GM12878 (cell line): ENCODE measurements at places on chromosomes 2 and 18. TPM values are rescaled to one million over a fixed set of nuclear protein-coding genes. Genes with fewer than 3 reads are reported as not detected.

DNA sequence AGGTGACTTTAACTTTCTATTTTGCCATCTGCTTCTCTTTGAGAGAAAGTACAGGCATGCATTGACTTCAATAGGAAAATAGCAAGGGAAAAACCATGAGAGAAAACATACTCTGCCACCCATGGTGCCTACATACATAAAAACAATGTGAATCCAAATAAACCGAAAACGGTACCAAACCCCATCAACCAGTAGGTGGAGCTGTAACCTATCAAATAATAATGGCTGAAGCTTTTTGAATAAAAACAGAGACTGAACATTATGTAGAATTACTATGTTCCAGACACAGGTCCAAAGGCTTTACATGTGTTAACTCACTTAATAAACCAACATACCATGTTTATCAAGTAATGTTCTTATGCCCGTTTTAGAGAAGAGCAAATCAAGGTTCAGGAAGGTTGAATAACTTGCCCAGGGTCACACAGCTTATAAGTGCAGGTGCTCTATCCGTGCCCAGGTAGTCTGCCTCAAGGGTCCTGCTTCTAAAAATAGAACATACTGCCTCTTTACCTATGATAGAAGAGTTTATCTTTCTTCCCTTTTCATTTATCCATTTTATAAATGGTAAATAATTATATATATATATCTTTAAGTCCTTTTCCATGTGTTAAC, 293.9 kb upstream of the SYT4 start:
- DNase-seq, result no peak

GRCh38 chr2:201668402-201668910, 25.2 kb upstream of the TMEM237 start:
- no peak for DNase-seq

GRCh38 chr2:25115902-25116301, 52.5 kb downstream of the POMC start:
- DNase-seq, result no peak

GRCh38 chr18:50982802-50983179, 15.0 kb downstream of the ELAC1 start:
- no peak for DNase-seq

DNA sequence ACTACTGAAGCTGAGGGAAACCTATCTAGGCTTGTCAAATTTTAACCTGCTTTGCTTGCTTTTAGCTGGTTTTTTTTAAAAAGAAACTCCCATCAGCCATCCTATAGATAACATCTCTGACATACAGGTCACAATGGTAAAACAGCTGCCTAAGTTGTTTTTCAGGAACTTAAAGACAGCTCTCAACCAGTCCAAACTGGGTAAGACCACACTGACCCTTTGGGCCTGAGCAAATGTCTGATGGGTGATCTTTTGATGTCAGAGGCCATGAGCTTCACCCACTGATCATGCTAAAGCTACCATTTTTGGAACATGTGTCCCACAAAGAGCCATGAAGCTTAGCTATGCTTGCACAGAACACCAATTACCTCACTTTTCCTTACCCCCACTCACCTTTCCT, 50.0 kb upstream of the TANC1 start:
- no peak for DNase-seq

GRCh38 chr2:196322973-196323810, 151.8 kb upstream of the STK17B start:
- no peak for DNase-seq

GRCh38 chr2:119053700-119054436, 104.7 kb downstream of the C1QL2 start:
- DNase-seq, result no peak

DNA sequence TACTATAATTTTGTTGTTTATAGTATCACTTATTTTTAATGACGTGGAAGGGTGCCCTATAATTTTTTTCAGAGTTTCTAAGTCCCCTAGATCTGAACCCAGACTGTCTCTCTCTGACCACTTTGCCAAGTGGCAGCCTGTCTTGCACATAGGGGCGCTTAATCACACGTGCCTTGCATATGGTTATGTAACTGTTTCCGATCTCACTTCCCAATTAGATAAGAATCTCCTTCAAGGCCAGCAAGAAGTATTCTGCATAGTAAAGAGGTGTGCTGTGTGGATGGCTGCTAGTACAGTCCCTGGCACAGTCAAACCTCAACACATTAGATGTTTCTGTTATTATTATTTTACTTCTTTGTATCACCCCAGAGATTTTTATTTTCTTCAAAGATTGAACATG, 197.8 kb upstream of the SIX2 start:
- DNase-seq, result no peak

GRCh38 chr2:73594251-73594650, 48.0 kb downstream of the NAT8 start:
- no peak for DNase-seq

DNA sequence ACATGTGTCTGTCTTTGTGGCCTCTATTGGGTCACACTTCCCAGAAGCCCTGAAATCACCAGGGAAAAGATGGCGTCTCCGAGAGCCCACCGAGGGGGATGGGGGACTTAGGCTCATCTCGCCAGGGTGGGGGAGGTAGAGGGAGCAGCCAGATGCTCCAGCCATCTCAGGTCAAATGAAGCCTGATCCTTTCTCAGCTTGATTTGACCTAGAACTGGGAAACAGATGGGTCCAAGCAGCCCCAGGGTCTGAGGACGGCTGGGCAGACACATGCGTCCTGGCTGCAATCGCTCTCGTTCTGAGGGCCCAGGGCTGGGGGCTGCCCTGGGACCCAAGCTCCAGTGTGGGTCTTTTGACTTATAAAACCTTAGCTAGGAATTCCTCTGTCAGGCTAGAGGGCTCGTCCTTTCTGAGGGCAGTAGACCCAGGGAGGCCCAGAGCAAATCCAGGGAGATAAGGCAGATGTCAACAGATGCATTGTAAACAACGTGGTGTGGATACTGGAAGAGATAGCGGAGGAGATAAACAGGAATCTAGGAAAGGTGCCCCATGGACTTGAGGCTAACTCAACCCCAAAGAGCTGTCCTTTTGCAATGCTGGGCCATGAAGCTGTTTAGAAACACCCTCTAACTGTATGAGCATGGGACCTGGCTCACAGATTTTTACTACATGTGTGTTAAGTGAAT, 127.7 kb downstream of the MYCN start:
- no peak for DNase-seq

GRCh38 chr2:31654241-31654640, 73.5 kb upstream of the SRD5A2 start:
- no peak for DNase-seq

GRCh38 chr2:150432312-150432625, 55.2 kb downstream of the RND3 start:
- DNase-seq, result no peak

GRCh38 chr18:28831476-28831875, 654.5 kb upstream of the CDH2 start:
- DNase-seq, result no peak

GRCh38 chr2:120934574-120935338, 199.1 kb downstream of the GLI2 start:
- DNase-seq, result no peak

- DNase-seq, result no peak
Measured at GRCh38 chr2:191951832-191952231, 104.9 kb upstream of the CAVIN2 start.

DNA sequence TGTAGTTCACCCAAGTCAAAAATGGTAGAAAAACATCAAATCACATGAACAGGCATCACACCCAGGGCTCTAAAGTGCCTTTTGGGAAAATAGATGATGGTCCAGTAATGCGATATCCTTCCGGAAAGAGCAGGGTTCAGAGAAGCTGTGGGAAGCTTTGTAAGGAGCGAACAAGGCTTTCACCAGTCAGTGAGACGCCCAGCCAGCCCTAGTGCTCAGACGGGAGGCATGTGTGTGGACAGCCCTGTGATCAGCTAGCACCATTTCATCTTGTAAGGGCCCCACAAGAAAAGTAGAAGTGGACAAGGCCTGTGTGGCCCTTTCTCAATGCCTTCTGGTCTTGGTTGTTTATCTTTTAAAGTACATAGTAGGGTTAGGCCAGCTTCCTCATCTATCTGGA, 76.1 kb downstream of the SMIM21 start:
- DNase-seq, result no peak

IMPA2 gene
- total RNA-seq, result 15.1 and 16.3 TPM in 2 replicates

WDR54 gene
- 64.8 and 66.0 TPM in 2 replicates for total RNA-seq

NT5C1B gene
- not detected in 2 replicates for total RNA-seq

ARHGEF33 gene
- 0.08 TPM in 1 of 2 replicates, not detected in the other for total RNA-seq

UGT1A3 gene
- not detected in 2 replicates for total RNA-seq

ASB18 gene
- not detected in 2 replicates for total RNA-seq

SEMA4F gene
- 3.0 and 3.6 TPM in 2 replicates for total RNA-seq

RNF103 gene
- total RNA-seq, result 10.6 and 11.0 TPM in 2 replicates

PRKAG3 gene
- total RNA-seq, result not detected in 2 replicates
